ENCODE measurements at places on chromosomes 13 and 19.

GRCh38 chr13:97259798-97260714, 37.9 kb downstream of the MBNL2 start:
- no peak for DNase-seq

DNA sequence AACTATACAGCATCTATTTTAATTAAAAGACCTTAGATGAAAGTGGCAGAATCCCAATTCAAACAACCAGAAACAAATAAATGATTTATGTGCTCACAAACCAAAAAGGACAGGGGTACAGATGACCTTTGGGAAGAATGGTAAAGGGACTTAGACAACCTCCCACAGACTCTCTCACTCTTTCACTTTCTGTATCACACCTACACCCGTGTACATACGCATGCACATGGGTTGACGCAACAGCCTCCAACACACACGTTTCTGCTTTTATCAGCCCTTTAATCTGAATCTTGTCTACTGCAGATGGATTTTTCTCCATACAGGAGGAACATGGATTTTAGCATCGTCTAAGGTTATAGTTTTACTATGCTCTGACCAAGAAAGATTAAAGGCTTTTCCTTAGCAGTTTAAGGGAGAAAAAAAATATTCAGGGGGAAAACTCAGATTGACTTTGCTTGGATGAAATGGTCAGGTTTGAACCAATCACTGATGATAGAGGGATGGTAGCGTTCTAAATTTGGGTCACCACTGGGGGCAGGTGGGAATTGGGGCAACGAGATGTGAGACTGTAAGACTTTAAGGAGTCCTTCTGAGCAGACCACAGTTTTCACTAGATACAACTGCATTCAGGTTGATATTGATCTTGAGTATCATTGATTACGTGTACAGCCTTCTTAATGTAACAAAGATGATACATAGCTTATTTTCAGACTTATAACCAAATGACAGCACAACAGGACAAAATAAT, 166.1 kb downstream of the ITGBL1 start:
- no peak for DNase-seq

GRCh38 chr19:43700395-43701000, 15.4 kb upstream of the IRGC start:
- no peak for DNase-seq

- DNase-seq: no peak
These were observed 4.0 kb downstream of the MCF2L start for GRCh38 chr13:112972867-112973576.

DNA sequence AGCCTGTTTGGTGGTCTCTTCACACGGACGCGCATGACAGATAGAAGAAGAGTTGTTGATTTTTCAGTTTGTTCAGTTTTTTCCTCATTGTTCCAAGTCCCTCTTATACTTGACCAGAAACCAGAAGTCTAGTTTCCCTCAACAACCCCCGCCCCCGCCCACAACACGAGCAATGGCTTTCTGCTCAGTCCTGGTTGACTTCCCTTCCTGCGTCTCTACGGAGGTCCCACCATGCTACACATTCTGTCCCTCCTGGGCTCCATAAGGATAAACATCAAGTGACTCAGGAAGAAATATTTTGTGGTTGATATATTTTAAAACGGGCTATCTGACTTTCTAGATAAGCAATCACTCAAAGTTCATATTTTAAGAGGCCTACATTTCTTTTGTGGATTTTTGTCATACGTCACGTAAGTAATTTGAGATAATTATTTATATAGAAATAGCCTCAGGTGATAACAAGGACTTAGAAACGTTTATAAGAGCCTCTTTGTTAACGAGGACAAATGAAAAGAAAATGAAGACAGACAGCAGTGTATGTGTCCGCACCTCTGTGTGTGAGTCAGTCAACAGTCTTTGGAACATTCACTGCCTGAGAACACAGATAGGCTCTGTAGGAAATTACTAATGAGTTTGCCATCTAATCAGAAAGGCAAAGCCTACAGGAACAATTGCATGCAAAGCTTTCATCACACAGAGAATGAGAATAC, 214.4 kb downstream of the RAP2A start:
- no peak for DNase-seq

DNA sequence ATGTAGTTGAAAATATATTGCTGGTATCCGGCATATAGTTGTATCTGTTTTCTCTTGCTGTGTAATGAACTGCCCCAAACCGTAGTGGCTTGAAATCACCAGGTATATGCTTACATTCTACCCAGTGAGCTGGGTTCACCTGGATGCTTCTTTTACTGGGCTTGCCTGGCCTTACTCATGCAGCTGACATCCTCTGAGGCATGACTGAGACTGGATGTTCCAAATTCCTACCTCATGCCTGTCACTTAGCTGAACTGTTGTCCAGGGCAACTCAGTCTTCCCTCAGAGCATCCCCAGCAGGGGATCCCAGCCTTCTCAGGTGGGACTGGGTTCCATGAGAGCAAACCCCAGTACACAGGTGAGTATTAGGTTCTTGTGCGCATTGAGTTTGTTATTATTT, 66.8 kb downstream of the IFT88 start:
- no peak for DNase-seq

DNA sequence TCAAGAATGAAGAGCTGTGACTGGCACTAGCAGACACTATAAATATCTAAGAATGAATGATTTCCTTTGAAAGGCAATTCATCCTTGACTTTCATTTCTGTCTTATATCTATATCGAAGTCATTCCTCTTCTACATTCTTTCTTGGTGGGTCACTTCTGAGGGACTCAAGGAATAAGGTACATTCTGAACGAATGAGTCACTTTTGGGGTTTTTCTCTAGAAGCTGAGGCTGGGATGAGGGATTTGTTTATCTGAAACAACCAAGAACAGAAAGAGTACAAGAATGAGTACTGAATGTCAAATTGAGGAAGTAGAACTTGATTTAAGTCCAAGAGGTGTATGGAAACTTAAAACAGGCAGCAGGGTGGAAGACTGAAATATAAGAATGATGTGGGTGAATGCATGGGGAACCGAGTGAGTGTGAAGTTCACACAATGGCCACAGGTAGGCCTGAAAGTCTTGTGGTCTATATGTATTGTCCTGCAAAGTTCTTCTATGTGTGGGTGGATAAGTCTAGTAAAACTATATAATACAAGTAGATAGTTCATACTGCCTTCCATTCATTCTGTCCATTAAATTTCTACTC, 343.9 kb downstream of the OXGR1 start:
- DNase-seq: no peak

DNA sequence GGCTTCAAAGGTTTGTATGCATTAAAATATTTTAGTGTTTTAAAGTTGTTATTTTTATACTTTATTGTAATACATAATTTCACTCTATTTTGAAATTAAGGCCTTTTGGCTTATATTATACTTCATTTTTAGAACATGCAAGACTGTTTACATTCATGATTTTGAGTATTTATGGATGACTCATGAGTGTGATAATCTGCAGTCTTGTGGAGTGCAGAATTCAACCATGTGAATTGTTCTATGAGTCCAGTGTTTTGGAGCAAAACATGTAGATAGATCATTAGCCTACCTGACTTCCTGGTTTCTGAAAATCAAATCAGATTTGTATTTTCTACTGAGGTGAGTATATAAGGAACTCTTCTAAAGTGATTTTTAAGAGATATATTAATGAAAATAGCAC, 241.8 kb downstream of the PCCA start:
- no peak for DNase-seq

DNA sequence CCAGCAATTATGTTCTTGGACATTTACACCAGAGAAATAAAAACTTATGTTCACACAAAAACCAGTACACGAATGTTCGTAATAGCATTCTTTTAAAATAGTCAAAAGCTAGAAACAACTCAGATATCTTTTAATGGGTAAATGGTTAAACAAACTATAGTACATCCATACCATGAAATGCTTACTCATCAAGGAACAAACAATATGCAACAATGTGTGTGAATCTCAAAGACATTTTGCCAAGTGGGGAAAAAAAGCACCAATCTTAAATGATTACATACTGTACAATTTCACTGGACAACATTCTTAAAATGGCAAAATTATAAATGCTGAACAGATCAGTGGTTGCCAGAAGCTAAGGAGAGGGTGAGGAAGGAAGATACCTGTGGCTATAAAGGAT, 36.6 kb downstream of the MYCBP2 start:
- no peak for DNase-seq

- no peak for DNase-seq
These were observed 148.6 kb downstream of the IER2 start for GRCh38 chr19:13298565-13299481.

GRCh38 chr13:113663934-113664333, 3.1 kb upstream of the GRK1 start:
- DNase-seq: no peak

DNA sequence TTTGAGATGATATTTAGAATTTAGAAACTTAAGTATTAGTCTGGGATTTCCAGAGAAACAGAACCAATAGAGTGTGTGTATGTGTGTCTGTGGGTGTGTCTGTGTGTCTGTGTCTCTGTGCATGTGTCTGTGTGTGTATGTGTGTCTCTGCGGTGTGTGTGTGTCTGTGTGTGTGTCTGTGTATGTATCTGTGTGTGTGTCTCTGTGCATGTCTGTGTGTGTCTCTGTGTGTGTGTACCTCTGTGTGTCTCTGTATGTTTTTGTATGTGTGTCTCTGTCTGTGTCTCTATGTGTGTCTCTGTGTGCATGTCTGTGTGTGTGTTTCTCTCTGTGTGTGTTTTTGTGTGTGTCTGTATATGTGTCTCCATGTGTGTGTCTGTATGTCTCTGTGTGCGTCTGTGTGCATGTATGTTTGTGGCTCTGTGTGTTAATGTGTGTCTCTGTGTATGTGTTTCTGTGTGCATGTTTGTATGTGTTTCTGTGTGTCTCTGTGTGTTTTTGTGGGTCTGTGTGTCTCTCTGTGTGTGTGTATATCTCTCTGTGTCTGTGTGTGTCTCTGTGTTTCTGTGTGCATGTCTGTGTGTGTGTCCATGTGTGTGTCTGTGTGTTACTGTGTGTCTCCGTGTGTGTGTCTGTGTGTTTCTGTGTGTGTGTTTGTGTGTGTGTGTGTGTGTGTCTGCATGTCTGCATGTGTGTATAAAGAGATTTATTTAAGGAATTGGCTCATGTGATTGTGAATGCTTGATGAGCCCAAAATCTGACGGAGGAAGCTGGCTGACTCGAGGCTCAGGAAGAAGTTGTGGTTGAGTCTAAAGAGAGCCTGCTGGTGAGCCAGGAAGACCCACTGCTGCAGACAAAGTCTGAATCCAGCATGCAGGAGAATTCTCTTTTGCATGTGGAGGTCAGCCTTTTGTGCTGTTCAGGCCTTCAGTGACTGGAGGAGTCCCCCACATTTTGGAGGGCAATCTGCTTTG, 22.2 kb downstream of the GPR42 start:
- no peak for DNase-seq

DNA sequence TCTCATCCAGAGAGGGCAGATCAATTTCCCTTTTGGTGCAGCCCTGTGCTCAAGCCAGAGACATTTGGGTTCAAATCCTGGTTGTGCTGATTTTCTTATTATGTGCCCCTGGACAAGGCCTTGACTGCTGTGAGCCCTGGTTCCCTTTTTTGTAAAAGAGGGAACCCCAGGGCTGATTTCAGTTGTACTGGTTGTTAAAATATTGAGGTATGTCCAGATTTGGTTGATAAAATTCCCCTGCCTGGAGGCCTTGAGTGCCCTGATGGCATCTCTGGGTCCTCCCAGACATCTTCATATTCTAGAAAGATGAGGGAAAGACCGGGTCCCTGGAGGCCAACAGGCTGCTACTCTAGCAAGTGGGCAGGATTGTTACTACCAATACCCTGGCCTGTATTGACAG, 14.4 kb upstream of the PLAUR start:
- DNase-seq: no peak

DNA sequence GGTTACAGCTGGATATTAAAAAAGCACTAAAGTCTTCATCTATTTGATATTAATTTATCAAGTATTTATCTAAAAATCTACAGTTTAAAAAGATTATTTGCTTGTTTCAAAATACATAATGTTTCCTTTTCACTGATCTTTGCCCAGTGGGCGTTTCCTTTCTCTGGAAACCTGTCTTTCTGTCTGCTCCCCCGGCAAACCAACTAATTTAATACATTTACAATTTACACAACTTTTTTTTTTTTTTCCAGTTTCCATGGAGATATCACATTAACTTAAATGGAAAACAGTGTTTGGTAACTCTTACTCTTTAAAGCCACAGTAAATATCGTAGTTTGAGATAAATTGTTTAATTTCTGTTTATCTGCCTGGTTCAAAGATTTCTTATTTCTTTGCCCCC, 5.3 kb downstream of the GPC6 start:
- no peak for DNase-seq

- no peak for DNase-seq
These were observed 29.5 kb downstream of the COMP start for GRCh38 chr19:18761531-18762110.

- DNase-seq: no peak
These were observed 28.5 kb downstream of the SLITRK1 start for GRCh38 chr13:83853771-83854170.

GRCh38 chr19:35754370-35755130, 2.3 kb downstream of the HSPB6 start:
- no peak for DNase-seq

- DNase-seq: no peak
These were observed 11.7 kb downstream of the ZNF613 start for GRCh38 chr19:51938936-51939335.

GRCh38 chr19:55383279-55384130, 587 bp downstream of the TMEM238 start:
- DNase-seq: no peak

GRCh38 chr13:44734201-44734707, 158.1 kb upstream of the TSC22D1 start:
- no peak for DNase-seq

DNA sequence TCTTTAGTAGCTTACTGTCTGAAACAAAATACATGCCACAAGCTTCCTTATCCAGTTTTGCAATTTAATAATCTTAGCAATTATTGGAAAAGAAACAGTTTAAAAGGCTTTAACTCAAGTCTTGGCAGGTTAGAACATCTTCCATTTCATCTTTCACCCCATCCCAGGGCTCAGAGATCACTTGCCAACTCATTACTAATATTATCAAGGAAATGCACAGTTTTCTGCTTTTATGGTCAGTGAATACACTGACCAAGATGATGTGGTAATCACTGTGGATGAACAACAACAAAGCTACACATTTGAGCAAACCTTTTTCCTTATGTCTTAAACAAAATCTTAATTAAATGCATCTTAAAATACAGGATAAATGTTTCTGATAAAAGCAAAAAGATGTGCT, 48.0 kb upstream of the ITM2B start:
- DNase-seq: no peak
